ENCODE measurements at places on chromosomes 7 and 10.

- DNase-seq: peak; percentile 30
Observed at GRCh38 chr10:48649349-48649944, 35.2 kb upstream of the WDFY4 start.

GRCh38 chr7:130723784-130724183, 10.2 kb downstream of the KLF14 start:
- no peak for DNase-seq

- no peak for DNase-seq
Observed at GRCh38 chr10:23918839-23919238, 290.1 kb upstream of the KIAA1217 start.

GRCh38 chr10:11828682-11829284, 5.6 kb downstream of the PROSER2 start:
- DNase-seq: no peak

DNA sequence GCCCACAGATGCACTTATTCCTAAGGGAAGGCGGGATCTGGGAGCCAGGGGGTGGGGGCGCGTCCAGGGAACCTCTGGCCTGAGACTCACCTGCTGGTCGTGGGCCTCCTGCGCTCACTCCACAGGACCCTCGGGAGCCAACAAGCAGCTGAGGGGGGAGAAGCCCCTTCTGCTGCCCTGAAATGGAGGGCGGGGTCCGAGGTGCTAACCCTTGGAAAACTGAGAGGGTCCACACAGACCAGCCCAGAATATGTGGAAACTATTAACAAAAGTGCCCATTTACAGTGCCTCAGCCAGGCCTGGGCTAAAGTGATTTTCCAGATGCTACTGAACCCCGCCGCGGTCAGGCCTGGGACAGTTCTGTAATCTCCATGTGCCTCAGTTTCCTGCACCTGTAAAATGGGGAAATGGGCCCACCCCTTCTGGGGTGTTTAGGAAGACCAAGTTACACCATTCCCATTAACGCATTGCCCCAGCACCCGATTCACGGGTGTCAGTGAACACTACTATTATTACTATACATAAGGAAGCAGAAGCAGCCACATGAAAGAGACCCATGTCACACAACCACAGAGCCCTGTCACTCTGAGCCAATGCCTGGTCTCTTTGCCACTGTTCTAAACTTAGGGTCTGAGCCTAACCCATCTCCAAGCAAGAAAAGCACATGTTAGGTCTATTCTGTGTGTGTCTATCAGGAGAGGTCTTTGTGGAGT, 630 bp upstream of the VSTM4 start:
- DNase-seq: no peak
